Activated T-helper 1 cell treated with anti-CD3 and anti-CD28 coated beads, Interleukin-12 subunit alpha, Interleukin-12 subunit beta, Interleukin-2, Interleukin-4 antibody, amounts not matched to agents 30 ng/mL and 10 ng/mL and 1 ng/mL, durations not matched to agents 14 hours and 24 hours and 36 hours (primary cell): ENCODE measurements at places on chromosomes 16 and 17. TPM values are rescaled to one million over a fixed set of nuclear protein-coding genes. Genes with fewer than 3 reads are reported as not detected.
A peak's percentile ranks its signal among the peaks of the same experiment; 100 is the strongest.

- H3K27me3 ChIP-seq = peaks cover 2% of the 10 kb centered on the region
- H3K4me3 ChIP-seq = no peak overlapping the region
- no peak for DNase-seq
Observed at GRCh38 chr17:62191390-62192361, 126.6 kb upstream of the MED13 start.

- no peak for DNase-seq
- no peak overlapping the region for H3K27ac ChIP-seq
- no peaks in the 10 kb centered on the region for H3K27me3 ChIP-seq
- no peak overlapping the region for H3K4me3 ChIP-seq
- H3K4me1 ChIP-seq = no peaks in the 10 kb centered on the region
Observed at GRCh38 chr16:75296606-75297005, 45.2 kb upstream of the BCAR1 start.

DNA sequence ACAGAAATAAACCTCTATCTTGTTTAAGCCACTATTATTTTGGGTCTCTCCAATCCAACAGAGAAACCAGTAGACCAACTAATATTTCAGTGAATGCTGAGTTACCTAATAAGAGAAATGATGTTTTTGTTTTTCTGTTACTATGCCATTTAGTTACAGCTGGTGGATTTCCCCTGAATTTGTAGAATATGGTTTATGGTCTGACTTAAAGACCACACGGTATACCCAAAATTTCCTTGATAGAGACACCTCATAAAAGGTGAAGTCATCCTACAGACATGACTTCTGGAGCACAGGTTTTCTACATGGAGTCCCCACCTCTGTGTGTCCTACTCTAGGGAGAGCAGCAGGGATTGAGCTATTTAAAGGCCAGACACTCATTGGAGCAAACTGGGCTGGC is 13.3 kb downstream of the PIK3R5 start:
- no peak for DNase-seq
- H3K27ac ChIP-seq = peak overlapping the region; percentile 70
- peaks cover 92% of the 10 kb centered on the region for H3K4me1 ChIP-seq
- H3K36me3 ChIP-seq = peaks cover 59% of the 10 kb centered on the region
- no peaks in the 10 kb centered on the region for H3K27me3 ChIP-seq
- H3K4me3 ChIP-seq = peak overlapping the region; percentile 34

DNA sequence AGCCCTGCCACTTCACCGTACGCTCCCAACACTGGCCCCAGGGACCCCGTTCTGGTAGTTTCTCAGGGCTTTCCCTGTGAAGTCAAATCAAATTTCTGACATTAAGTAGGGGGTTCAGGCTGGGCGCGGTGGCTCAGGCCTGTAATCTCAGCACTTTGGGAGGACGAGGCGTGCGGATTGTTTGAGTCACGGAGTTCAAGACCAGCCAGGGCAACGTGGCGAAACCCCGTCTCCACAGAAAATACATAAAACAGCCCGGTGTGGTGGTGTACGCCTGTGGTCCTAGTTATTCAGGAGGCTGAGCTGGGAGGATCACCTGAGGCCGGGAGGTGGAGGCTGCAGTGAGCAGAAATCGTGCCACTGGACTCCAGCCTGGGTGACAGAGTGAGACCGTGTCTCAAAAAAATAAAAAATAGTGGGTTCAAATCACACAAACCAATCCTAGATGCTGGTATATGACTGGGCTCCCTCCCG is 632 bp downstream of the CYBC1 start:
- DNase-seq = no peak
- H3K4me1 ChIP-seq = peaks cover 31% of the 10 kb centered on the region
- H3K4me3 ChIP-seq = peak overlapping the region; percentile 91
- H3K36me3 ChIP-seq = peaks cover 17% of the 10 kb centered on the region
- peak overlapping the region; percentile 96 for H3K27ac ChIP-seq
- no peaks in the 10 kb centered on the region for H3K27me3 ChIP-seq

DNA sequence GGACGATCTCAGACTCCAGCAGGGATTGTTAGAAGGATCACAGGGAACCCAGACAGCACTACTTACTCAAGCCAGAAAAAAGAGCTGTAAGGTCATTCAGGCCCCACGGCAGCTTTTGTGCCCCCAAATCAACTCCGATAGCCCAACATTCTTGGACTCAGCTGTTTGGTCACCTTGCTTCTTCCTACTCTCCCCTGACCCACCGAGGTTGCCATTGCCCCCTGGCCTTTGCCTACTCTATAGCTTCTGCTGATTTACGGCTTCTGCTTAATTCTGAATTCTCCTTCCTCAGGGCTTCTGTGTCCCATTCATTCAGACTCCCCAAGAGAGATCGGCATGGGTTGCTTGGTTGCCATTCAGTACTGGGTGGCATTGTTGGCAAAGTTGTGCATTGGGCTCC is 8.6 kb upstream of the ITPRIPL2 start:
- no peak overlapping the region for H3K4me3 ChIP-seq
- DNase-seq = no peak
- H3K27ac ChIP-seq = no peak overlapping the region
- peaks cover 6% of the 10 kb centered on the region for H3K27me3 ChIP-seq

- no peaks in the 10 kb centered on the region for H3K36me3 ChIP-seq
- H3K27ac ChIP-seq = no peak overlapping the region
- H3K27me3 ChIP-seq = peaks cover 21% of the 10 kb centered on the region
- peak overlapping the region; percentile 90 for H3K4me3 ChIP-seq
Observed at GRCh38 chr16:90081606-90081970, 4.5 kb upstream of the PRDM7 start.

DNA sequence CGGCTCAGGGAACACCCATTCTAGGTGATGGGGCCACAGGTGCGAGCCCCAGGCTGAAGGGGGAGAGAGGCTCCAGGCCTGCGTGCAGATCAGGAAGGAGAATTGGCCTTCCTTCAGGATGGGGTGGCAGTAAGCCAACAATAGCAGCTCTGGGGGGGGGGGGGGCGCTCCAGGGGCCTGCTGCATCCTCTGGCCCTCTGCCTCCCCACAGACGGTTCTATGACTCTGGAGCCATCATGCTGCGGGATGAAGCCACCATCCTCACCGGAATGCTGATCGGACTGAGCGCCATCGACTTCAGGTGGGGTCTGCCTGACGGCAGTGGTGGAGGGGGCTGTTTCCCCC is 6.1 kb downstream of the RUNDC3A start:
- H3K27ac ChIP-seq = no peak overlapping the region
- peaks cover 31% of the 10 kb centered on the region for H3K27me3 ChIP-seq
- peak overlapping the region; percentile 30 for H3K4me3 ChIP-seq
- peaks cover 15% of the 10 kb centered on the region for H3K4me1 ChIP-seq
- no peak for DNase-seq

DNA sequence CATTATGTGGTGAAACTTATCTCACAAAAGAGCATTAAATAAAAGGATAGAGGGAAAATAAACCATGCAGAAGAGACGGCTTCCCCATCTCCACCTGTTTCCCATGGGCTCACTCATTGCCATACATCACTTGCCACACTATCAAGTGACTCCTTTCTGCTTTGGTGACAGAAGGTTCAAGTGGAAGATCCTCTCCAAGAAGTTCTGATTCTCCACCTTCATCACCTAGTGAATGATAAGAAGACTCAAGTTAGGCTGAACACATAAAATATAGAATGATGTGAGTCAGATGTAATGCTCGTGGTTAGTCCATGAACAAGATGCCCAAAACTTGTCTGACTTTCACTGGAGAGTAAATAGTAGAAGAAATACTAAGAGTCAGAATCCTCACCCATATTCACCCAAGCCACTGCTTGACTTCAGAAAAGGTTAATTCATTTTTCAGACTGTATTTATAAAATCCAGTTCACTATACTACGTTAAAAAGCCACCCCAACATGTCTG is 100.1 kb upstream of the TOB1 start:
- peaks cover 15% of the 10 kb centered on the region for H3K4me1 ChIP-seq
- H3K27ac ChIP-seq = no peak overlapping the region
- H3K4me3 ChIP-seq = no peak overlapping the region
- no peaks in the 10 kb centered on the region for H3K27me3 ChIP-seq

- DNase-seq = no peak
- H3K4me3 ChIP-seq = no peak overlapping the region
- no peaks in the 10 kb centered on the region for H3K4me1 ChIP-seq
- H3K27ac ChIP-seq = no peak overlapping the region
Observed at GRCh38 chr16:7160093-7160492, 172.6 kb upstream of the RBFOX1 start.

DNA sequence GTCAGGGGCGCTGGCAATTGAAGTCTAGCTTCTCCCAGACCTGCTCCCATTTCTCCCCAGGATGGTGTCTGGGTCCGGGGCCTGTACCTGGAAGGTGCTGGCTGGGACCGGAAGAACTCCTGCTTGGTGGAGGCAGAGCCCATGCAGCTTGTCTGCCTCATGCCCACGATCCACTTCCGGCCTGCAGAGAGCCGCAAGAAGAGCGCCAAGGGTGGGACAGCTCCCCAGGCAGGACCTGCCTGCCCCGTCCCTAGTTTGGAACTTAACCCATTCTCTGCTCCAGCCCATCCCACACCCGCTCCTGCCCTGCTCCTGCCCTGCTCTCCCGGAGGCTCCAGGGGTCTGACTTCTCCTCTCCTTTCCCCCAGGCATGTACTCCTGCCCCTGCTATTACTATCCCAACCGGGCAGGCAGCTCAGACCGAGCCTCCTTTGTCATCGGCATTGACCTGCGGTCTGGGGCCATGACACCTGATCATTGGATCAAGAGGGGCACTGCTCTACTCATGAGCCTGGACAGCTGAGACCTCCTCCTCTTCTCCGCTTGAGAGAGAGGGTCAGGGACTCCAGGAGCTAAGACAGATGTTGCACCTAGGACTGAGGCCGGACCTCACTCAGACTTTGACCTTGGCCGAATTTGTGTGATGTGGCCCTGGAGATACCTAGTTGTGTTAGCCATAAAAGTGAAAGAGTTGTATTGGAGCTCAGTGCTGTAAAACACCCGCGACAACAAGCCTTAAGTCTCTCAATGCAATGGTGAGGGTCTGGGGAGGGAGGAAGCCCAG is 814 bp upstream of the KDM6B start:
- peak overlapping the region; percentile 96 for H3K4me3 ChIP-seq
- no peaks in the 10 kb centered on the region for H3K36me3 ChIP-seq
- peaks cover 27% of the 10 kb centered on the region for H3K4me1 ChIP-seq
- H3K27ac ChIP-seq = peak overlapping the region; percentile 75
- DNase-seq = no peak

DNA sequence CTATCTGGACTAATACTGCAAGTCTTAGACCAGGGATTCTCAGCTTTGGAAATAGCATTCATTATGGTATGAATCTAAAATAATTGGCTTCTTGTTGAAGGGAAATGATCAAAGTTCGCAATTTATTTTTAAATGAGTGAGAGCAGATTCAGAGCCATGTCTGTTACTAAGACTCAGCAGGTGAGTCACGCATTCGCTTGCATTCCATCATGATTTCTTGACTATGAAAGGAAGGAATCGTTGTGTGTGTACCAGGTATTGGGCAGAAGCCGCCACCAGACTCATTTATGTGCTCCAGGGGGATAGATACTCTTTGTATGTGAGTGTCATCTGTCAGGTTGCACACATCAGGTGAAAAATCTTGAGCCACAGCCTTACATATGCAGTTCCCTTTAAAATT is 10.8 kb downstream of the GSG1L2 start:
- H3K27ac ChIP-seq = no peak overlapping the region
- H3K36me3 ChIP-seq = no peaks in the 10 kb centered on the region
- no peaks in the 10 kb centered on the region for H3K27me3 ChIP-seq
- DNase-seq = no peak

- H3K4me1 ChIP-seq = no peaks in the 10 kb centered on the region
- H3K36me3 ChIP-seq = no peaks in the 10 kb centered on the region
- no peak overlapping the region for H3K4me3 ChIP-seq
- H3K27ac ChIP-seq = no peak overlapping the region
- peaks cover 25% of the 10 kb centered on the region for H3K27me3 ChIP-seq
Observed at GRCh38 chr17:77072670-77073069, 68.1 kb upstream of the SEC14L1 start.

- peaks cover 9% of the 10 kb centered on the region for H3K36me3 ChIP-seq
- H3K27ac ChIP-seq = no peak overlapping the region
- no peaks in the 10 kb centered on the region for H3K27me3 ChIP-seq
- H3K4me1 ChIP-seq = peaks cover 53% of the 10 kb centered on the region
- no peak for DNase-seq
Observed at GRCh38 chr16:81549547-81550431, 105.2 kb downstream of the CMIP start.

DNA sequence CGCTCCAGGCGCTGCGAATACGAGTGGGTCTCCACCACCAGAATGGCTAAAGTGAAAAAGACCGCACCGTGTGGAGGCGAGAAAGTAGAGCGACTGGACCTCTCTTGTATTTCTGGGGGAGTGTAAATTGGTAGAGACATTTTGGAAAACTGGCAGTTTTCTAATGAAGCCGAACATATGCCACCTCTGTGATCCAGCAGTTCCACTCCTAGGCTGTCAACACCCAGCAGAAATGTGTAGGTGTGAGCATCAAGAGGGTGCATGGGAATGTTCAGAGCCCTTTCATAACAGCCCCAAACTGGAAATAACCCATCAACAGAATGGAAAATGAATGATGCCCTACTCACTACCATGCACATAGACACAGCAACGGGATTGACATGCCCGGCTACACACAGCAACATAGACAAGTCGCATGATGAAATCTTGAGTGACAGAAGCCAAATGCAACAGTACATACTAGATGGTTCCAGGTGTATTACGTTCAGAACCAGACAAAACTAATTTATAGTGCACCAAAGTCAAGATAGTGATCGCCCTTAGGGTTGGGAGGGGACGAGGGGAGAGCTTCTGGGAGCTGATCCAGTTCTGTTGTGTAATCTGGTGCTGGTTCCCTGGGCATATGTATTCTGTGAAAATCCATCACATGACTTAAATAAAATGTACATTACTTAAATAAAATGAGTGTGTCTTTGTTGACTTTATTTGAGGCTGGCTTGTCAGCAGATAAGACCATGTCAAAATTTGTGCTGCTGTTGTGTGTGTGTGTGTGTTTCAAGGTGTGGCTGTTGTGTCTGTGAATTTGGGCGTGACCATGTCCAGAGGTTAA is 877 bp upstream of the BCL7C start:
- peak overlapping the region; percentile 78 for H3K27ac ChIP-seq
- peaks cover 39% of the 10 kb centered on the region for H3K4me1 ChIP-seq
- no peaks in the 10 kb centered on the region for H3K27me3 ChIP-seq
- DNase-seq = no peak

- H3K27me3 ChIP-seq = peaks cover 14% of the 10 kb centered on the region
- DNase-seq = no peak
- no peaks in the 10 kb centered on the region for H3K36me3 ChIP-seq
- H3K4me3 ChIP-seq = no peak overlapping the region
Observed at GRCh38 chr17:62388856-62389255, 8.5 kb downstream of the EFCAB3 start.

Gene MYH1
- not detected in 2 replicates for total RNA-seq

Gene SDR42E1
- total RNA-seq = 5.7 and 5.9 TPM in 2 replicates

Gene CDH16
- not detected in 2 replicates for total RNA-seq

Gene KRTAP9-8
- total RNA-seq = not detected in 2 replicates

Gene MYLK3
- total RNA-seq = 0.44 and 1.1 TPM in 2 replicates
